ENCODE measurements at places on chromosomes 1 and 21. TPM values are rescaled to one million over a fixed set of nuclear protein-coding genes. Genes with fewer than 3 reads are reported as not detected.

Gene HES5
- not detected for total RNA-seq

- DNase-seq = no peak
Measured at GRCh38 chr1:17201201-17202021, 3.5 kb upstream of the PADI1 start.

- DNase-seq = peak; percentile 76
Measured at GRCh38 chr21:36297938-36298572, 21.9 kb upstream of the MORC3 start.

GRCh38 chr1:201230676-201231075 is 40.1 kb downstream of the IGFN1 start:
- DNase-seq = no peak

DNA sequence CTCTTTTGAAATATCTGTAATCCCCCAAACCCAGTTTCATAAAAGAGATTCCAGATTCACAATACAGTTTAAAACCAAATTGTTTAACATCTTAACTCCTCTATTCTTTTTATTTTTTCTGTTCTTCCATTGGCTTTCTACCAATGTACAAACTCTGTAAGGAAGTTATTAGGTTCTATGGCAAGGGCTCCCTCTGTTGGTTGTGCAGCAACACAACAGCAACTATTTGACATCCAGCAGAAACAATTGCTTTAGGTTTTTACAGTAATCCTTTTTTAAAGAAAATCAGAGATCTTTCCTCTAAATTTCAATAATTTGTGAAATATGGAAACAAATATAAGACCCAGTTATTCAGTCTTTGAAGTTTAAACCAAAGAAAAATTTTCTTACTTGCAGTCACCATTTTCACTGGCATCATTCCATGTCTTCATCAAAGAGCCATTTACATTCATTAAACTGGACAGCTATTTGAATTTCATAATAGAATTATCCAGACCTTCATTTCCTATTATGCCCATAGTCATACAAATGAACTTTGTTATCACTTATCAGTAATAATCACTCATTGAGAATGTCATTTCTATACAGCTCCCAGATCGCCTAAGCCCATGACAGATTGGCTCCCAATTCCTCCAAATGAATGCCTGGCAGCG is 46.5 kb upstream of the RNF11 start:
- DNase-seq = peak; percentile 78

GRCh38 chr1:108882837-108883236 is 6.1 kb downstream of the GPSM2 start:
- DNase-seq = no peak

DNA sequence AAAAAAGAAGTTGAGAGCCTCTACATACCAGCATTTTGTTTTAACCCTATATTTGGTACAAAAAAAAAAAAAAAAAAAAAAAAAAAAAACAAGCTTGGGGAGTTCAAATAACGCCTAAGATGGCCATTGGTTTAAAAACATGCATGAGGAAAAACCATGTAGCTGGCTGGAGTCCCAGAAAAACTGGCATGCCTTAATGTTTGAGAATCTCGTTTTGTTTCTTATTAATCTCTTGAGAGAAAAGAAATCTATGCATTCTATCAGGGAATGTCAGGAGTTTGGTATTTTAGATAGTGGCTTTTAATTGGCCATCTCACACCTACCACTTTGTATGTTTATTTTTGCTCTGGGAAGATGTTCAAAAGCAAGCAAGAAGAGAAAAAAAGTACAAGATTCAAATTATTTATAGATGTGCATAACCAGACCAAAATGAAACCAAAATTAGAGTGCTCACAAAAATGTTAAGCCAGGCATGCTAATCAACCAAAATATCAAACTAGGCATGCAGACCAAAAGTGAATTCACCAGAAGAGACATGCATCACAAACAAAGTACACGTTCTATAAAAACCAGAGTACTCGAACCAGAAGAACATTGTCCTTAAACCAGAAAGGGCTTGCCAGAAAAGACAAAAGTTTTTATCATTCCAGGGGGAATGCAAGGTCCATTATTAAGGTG is 156.6 kb downstream of the AK5 start:
- DNase-seq = peak; percentile 49

- DNase-seq = peak; percentile 18
Measured at GRCh38 chr1:50929376-50929958, 30.6 kb downstream of the FAF1 start.

Measured in umbilical cord (tissue), 2 donors.